Nephron progenitor cell (in vitro differentiated cells): ENCODE measurements at places on chromosomes 3 and 15.

GRCh38 chr15:70643783-70644125, 119.6 kb downstream of the UACA start:
- no peak for DNase-seq

- DNase-seq, result no peak
These were observed 1249.8 kb downstream of the NSUN3 start for GRCh38 chr3:95312650-95313049.

- DNase-seq, result peak; percentile 76
These were observed 50.3 kb downstream of the CHSY1 start for GRCh38 chr15:101201411-101202174.

DNA sequence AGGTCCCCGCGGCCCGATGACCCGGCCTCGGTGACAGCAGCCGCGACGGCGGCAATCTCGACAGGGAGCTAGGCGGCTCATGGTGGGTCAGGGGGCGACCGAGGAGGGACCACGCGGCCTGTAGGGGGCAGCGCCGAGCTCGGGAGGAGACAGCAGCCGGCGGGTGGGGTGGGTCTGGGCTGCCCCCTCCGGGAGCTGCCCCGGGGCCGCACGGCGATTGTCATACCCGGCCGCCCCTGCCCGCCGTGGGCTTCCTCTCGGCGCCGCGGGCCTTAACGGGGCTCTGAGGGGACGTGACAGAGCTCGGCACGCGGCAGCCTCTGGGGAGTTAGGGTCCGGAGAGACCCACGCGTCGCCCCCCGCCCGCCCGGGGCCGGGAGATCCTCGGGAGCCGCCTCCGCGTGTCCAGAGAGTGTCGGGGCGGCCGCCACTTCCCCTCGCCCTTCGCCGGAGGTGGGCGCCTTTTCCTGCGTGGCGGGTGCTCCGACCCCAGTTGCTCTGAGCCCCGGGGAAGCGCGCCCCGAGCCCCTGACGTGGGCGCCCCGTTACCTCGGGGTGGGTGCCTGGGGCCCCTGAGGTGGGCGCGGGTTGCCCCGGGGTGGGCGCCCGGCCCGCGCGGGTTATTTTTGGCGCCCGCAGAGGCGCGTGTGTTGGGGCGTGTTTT, 539 bp upstream of the PLCL2 start:
- DNase-seq, result peak; percentile 85

DNA sequence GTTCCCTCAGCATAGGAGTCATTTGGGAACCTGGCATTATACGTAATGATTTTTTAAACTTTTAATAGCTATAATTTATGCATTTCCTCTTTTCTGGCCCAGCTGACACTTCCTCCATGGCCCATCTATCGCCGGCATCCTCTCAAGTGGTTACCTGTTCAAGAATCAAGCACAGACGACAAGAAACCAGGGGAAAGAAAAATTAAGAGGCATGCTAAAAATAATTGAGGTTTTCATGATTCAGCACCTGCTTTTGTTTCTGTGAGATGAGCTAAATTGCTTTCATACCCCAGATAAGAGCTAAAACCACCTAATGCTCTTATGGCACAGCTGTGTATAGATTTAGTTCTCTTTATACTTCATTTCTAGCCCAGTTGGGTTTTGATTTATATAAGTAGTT, 1.7 kb downstream of the SPCS1 start:
- no peak for DNase-seq

DNA sequence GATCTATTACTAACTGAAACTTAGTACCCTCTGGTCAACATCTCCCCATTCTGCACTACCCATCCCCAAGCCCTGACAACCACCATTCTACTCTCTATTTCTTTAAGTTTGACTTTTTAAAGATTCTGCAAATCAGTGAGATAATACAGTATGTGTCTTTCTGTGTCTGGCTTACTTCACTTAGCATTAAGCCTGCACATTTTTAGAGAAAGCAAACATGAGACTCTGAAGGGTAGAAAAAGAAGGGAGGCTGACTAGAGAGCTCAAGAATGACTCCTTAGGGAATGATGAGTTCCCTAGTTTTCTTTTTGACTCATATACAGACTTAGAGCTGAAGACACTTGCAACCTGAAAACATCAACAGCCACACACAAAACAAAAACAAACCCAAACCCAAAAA, 311.3 kb downstream of the SQOR start:
- no peak for DNase-seq

DNA sequence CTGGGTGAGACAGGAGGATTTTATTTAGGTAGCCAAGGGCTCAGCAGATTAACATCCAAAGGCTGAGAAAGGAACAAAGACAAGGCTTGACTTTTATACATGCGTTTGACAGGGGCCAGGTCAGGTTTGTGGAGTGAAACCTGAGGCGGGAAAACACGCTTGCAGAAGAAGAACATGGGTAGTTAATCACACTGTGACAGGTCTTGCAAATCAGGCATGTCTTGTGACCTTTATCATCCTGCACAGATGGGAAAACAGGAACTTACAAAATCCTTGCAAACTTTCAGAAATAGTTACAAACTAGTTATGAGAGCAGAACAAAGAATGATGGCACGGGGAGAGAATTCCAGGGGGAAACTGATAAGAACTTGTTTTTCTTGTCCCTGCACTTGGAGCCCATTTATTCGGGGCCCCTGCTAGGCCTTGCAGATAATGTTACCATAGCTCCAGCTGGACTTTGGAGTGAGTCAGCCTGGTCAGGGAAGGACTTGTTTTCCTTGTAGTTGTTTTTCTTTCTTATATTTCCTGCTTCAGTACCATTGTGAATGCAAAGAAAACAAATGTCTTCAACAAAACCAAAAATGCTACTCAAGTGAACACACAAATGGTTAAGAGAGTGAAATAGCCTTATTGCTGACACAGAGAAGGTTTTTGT, 965.9 kb upstream of the ROBO1 start:
- DNase-seq, result peak; percentile 12
